ENCODE measurements at places on chromosomes 12 and 14.

GRCh38 chr12:46452061-46452615, 79.6 kb upstream of the SLC38A2 start:
- DNase-seq, result no peak

- DNase-seq, result no peak
Observed at GRCh38 chr14:90815822-90816662, at the start of gene TTC7B. Gene TTC7B (minus strand): TSS chr14:90816430. CDS start chr14:90816295, 135 bp downstream.

- peak; percentile 15 for DNase-seq
Observed at GRCh38 chr14:21894003-21894897, 220.6 kb upstream of the OR4E1 start.

GRCh38 chr14:23297096-23297495, 5.6 kb downstream of the PPP1R3E start:
- DNase-seq, result no peak

GRCh38 chr14:68978172-68978911, 760 bp downstream of the ACTN1 start:
- DNase-seq, result no peak

DNA sequence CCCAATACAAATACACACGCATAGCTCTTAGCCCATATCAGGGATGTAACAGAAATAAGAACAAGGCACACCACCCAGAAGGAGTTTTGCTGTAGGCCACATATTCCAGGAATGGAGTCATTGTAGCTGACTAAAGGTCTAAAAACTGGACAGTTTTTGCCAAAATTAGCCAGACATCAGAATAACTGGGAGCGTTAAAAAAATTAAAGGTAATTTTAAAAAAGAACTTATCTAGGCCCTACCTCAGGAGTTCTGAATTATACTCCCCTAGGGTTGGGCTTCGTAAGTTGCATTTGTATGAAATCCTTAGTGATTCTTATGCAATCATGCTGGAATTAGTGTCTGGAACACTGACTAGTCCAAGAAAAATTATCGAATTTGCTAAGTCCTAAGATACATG, 987.7 kb downstream of the GALC start:
- DNase-seq, result no peak

DNA sequence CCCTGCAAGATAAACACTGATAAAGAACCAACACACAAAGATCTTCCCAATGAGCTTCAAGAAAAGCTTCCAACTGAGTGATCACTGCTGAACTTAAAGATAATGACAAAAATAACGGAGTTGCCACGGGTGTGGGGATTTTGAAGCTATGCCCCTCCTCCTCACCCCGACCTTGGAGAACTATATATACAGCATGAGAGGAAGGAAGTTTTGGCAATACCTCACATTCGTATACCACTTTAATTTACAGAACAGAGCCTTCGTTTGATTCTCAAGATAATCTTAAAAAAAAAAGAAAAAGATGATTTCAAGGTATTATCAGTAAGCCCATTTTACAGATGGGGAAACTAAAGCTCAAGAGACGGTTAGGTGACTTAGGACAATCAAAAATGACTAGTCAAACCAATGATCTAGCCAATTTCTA, 715 bp downstream of the NEK9 start:
- DNase-seq, result no peak

DNA sequence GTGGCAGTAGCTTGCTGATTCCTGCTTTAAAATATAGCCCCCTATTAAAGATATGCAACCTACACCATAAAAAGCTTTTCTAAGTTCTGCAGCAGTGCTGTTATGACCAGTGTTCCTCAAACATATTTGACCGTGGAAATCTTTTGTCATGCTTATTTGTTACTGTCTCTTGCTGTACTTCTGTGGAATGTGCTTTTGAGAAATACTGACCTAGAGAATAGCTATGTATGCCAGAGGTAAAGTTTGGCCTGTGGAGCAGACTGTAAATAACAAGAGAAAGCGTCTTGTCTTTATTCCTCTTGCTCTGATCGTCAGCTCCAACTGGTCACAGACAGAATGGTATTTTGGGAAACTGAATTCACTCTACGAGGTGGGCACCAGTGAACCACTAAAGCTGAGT, 239.0 kb downstream of the FBXL14 start:
- DNase-seq, result no peak

GRCh38 chr12:15453613-15454012, 131.3 kb downstream of the PTPRO start:
- no peak for DNase-seq

- DNase-seq, result no peak
Observed at GRCh38 chr12:14950421-14950820, 11.0 kb downstream of the ARHGDIB start.

GRCh38 chr12:28021704-28022103, 49.2 kb upstream of the PTHLH start:
- DNase-seq, result no peak

GRCh38 chr14:49456589-49456988, 129.6 kb downstream of the RPS29 start:
- DNase-seq, result no peak

- DNase-seq, result peak; percentile 39
Observed at GRCh38 chr12:121494093-121494787, 86.6 kb downstream of the KDM2B start.

GRCh38 chr12:57368349-57369095, 62.3 kb downstream of the R3HDM2 start:
- no peak for DNase-seq

- no peak for DNase-seq
Observed at GRCh38 chr12:60278209-60278608, 682.4 kb downstream of the SLC16A7 start.

- DNase-seq, result no peak
Observed at GRCh38 chr12:53995378-53996239, 4.4 kb upstream of the HOXC9 start.

GRCh38 chr14:21940887-21941856, 267.6 kb upstream of the OR4E1 start:
- DNase-seq, result no peak

- no peak for DNase-seq
Observed at GRCh38 chr12:108634341-108634751, 652 bp upstream of the SELPLG start.

DNA sequence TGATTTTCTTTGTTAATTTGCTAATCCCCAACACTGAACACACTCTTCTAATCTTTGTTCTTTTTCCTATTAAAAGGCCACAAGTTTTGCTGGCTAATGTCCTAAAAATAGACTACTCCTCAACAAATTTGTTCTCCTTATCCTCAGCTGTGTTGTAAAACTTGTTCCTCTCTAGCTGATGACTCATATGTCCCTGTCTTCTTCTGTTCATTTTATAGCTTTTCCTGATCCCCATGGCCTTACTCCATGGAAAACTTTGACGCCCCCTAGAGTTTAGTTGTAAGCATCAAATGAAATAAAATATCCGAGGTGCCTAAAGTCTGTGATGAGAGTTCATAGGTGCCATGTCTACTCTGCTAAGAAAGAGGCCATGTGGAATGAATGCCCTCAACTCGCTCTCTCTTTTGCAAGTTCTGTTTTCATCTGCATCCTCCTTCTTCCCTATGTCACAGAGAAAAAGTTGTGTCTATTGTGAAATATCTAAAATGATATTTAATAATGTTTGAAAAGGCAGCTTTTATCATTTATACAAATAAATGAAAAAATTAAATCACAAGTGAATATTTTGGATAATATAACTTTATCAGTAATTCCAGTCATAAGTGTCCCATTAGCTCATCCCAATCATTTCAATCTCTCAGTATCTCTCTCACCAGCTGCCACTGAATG, 237.9 kb downstream of the IPO8 start:
- no peak for DNase-seq

DNA sequence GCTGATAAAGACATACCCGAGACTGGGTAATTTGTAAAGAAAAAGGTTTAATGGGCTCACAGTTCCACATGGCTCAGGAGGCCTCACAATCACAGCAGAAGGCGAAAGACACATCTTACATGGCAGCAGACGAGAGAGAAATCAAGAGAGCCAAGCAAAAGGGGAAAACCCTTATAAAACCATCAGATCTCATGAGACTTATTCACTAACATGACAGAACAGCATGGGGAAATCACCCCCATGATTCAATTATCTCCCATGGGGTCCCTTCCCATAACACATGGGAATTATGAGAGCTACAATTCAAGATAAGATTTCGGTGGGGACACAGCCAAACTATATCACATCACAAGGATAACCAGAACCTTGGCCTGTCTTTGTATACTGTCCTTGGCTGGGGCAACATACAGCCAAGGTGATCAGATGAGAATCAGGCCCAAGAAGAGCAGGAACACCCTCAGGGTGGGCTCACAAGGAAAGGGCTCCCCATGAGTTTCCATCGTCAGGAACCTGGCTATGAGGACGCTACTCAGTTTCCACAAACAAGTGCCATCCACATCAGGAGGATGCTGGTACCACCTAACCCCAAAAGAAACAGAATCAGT, 152.7 kb downstream of the FOXN3 start:
- DNase-seq, result no peak

DNA sequence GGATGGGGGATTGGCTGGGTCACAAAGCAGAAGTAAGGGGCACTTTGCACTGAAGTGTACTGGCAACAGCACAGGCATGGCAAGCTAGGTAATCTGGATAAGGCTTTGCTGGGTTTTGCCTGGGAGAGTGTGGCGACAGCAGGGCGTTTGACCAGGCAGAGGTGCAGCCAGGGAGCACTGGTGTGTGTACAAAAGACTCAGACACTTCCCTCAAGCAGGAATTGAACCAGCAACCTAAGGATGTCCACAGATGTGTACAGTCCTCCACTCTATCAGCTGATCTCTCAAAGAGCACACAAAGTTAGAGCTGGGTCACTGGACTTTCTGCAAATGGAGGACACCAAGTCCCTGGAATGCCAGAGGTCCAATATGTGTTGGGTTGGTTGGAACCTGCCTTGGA, 15.4 kb upstream of the RNASE4 start:
- DNase-seq, result no peak

GRCh38 chr14:50030036-50030435, 86.3 kb downstream of the VCPKMT start:
- no peak for DNase-seq

- DNase-seq, result no peak
Observed at GRCh38 chr12:27273114-27273513, 29.0 kb downstream of the STK38L start.

DNA sequence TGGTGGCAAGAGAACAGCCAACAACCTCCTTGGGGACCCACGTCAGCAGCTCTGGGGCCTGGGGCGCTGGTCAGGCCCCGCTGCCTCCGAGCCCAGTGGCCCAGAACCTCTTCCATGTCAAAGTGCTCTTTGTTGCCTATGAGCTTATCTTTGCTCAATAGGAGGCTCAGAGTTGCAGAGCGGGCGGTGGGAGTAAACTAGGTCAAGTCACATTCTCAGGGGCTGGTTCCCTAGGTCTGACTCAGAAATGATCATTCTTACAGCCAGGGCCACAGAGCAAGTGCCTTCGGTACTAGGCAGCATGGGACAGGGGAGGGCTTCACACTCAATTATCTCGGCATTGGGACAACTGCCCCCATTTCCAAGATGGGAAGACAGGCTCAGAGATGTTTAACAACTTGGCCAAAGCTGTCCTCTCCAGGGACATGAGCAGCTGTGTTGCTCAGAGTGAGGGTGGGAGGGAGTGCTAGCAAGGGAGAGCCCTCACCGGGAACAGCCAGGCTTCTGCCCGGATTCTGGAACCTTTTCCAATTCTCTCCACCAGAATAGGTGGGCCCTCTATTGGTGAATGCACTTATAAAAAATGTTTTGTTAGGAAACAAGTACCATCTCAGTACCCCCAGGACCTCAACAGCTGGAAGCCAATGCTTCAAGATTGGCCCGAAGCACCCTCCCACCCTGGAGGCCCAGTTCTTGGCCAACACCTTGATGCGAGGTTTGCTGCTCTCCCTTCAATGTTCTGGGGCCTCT, 11.9 kb downstream of the SLC25A29 start:
- no peak for DNase-seq

GRCh38 chr14:89851106-89851505, 103.4 kb downstream of the EFCAB11 start:
- no peak for DNase-seq

- no peak for DNase-seq
Observed at GRCh38 chr12:105775343-105775742, 363.4 kb downstream of the NUAK1 start.

- DNase-seq, result no peak
Observed at GRCh38 chr12:59149995-59150642, 229.8 kb upstream of the LRIG3 start.

DNA sequence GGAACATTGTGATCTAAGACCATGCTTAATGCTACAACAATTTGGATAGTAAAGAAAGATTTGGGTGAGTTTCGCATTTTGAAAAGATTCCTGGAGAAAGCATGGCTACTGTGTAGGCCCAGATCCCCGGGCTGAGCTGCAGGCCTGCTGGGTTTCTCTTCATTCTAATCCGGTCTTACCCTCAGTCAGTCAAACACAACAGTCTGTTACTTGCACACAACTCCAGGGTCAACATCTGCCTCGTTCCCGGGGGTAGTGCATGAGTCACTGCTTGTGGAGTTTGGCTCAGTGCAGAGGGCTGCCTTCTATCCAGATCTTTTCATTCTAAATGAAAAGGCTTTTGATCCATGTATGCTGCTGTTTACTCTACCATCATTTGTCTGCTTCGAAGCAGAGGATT, 60.4 kb upstream of the SEL1L start:
- DNase-seq, result no peak

- no peak for DNase-seq
Observed at GRCh38 chr12:52086944-52087835, 7.7 kb downstream of the SMIM41 start.

DNA sequence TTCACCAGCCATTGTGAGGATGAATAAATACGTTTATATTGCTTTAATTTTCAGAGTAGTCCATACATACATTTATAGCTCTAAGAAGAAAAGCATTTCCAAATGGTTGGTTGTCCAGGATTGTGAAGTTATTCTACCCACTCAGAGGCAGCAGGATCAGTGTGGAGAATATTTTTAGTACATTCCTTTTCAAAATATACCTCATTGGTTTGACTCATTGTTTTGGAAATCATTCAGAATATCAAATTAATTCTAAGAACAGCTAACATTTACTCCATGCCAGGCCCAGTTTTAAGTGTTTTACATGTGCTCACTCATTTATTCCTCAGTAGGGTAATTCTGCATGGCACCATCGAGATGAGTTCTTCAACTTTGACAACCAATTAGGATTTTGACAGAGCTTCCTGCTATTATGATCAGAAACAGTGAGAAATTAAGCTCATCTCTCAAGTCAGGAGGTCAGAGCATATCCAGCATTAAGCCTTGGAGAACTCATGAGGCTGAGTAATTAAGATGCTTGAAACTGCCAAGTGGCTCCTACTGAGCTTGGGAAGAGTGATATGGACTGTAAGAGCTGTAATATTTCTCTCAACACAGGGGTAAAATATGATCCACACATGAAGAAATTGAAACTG, 153.3 kb upstream of the CLEC14A start:
- DNase-seq, result no peak

GRCh38 chr12:28424965-28425364, 234.7 kb downstream of the CCDC91 start:
- no peak for DNase-seq

- DNase-seq, result no peak
Observed at GRCh38 chr12:95615749-95616148, 64.5 kb upstream of the USP44 start.

GRCh38 chr12:113702836-113703235, 231.2 kb upstream of the LHX5 start:
- DNase-seq, result no peak

DNA sequence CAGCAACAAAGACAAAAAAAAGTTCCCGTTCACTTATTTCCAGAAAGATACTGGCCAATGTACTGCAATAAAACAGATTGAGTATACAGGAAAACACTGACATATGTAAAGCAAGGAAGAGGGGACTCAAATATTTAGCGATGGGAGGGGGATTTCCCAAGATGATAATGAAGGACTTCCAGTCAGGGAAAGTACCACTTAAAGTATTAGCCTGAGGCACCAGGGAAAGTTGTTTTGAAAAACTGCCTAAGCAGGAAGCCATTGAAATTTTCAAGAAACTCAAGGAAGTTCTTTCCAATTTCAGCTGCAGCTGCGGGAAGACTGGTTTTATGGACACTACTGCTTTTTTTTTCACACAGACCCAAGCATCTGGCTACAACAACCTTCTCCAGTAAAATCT, 1007.4 kb upstream of the NOVA1 start:
- no peak for DNase-seq
